Breast epithelium (tissue), 4 donors: ENCODE measurements at places on chromosomes 6 and 20. TPM values are rescaled to one million over a fixed set of nuclear protein-coding genes. Genes with fewer than 3 reads are reported as not detected.

DNA sequence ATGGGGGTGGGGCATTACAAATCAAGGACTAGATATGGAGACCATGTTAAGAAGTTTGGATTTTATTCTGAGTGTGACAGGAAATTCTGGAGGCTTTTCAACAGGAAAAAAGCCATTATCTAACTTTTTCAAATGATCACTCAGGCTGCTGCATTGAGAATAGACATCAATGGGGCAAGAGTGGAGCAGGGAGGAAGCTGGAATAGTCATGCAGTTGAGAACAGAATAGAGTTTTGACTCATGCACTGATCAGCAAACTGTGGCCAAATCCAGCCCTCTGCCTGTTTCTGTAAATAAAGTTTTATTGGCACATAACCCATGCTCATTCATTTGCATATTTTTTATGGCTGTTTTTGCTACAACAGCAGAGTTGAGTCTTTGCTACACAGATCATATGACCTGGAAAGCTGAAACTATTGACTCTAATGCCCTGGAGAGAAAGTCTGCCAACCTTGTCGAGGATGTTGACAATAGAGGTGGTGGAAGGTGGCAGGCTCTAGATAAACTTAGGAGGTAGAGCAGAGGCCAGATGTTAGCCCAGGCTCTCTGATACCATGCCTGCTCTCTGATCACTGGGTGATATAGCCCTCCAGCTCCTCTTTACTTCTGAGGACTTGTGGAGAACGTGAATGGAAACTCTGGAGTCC lies 441.8 kb downstream of the PTPRT start:
- H3K27me3 ChIP-seq: no peaks in the 10 kb centered on the region
- H3K27ac ChIP-seq: no peak overlapping the region
- H3K4me3 ChIP-seq: no peak overlapping the region

DNA sequence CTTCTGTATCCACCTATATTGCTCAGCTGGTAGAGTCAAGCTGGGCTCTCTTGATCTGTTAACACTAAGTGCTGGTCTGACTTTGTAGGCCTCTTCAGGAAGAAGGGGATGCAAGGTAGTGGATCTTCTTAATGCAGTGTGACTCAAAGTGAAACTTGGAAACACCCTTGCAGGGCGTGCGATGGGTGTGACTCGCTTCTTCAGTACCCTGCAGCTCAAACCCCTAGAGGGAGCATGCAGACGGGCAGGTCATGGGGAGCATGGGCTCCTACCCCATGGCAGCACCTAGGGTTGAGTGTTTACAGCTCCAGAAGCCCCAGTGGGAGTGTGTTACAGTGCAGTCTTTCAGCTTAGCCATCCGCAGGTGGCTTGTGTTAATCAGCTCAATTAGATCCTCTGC lies 757 bp upstream of the SAMD3 start:
- no peaks in the 10 kb centered on the region for H3K4me1 ChIP-seq
- no peak overlapping the region for H3K4me3 ChIP-seq
- DNase-seq: no peak
- no peak overlapping the region for H3K27ac ChIP-seq
- no peaks in the 10 kb centered on the region for H3K27me3 ChIP-seq

DNA sequence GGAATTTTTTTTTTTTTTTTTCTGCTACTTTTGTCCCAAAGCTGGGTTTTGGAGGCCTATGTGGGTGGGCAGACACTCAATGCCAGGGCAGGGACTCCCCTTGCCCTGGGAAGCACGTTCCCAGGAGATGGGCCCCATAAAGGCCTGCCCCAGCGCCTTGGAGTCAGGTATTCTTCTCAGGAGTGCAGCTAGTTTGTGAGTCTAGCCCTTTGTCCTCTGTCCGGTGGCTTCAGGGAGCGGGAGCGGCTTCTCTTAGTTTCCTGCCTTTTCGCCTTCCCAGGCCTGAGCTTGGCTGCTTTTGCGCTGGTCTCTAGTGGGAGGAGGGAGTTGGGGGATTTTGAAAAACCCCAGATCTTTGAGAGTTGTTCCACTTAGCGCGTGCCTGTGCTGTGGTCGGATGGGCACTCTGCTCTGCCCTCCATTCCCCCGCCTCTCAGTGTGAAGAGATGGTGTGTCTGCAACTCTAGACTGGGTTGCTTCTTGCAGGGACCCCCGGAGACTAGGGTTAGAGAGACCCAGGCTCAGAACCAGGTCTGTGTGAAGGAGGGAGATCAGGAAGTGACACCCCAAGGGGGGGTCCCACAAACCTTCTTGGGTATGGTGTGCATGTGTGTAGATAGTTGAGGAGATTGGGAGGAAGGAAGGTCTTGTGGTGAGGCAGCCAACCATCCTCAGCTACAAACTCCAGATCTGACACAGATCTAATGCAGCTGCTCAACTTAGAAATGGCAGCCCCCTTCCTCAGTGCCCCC lies 1.3 kb downstream of the PLCG1 start:
- H3K27me3 ChIP-seq: no peaks in the 10 kb centered on the region
- H3K4me3 ChIP-seq: peak overlapping the region; percentile 80
- peaks cover 22% of the 10 kb centered on the region for H3K4me1 ChIP-seq
- H3K27ac ChIP-seq: peak overlapping the region; percentile 94
- H3K36me3 ChIP-seq: no peaks in the 10 kb centered on the region

MACROD2 gene
- total RNA-seq: 8.8 TPM

BPHL gene
- total RNA-seq: 15.4 TPM

- H3K27me3 ChIP-seq: peaks cover 16% of the 10 kb centered on the region
- H3K4me1 ChIP-seq: no peaks in the 10 kb centered on the region
- H3K4me3 ChIP-seq: no peak overlapping the region
- peak overlapping the region; percentile 38 for H3K27ac ChIP-seq
- no peaks in the 10 kb centered on the region for H3K36me3 ChIP-seq
- DNase-seq: no peak
These were observed 53.1 kb upstream of the FAM83D start for GRCh38 chr20:38873050-38873581.

DNA sequence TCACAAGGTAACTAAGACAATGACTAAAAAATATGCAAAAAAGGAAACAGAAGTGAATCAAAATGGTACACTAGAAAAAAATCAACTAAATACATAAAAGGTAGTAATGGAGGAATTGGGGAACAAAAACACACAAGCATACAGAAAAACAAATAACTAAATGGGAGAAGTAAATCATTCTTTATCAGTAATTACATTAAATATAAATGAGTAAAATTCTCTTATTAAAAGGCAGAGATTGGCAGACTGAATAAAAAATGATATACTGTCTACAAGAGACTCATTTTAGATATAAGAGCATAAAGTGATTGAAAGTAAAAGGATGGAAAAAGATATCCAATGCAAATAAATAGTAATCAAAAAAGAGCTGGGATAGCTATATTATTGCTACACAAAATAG lies 39.4 kb upstream of the VEGFA start:
- no peaks in the 10 kb centered on the region for H3K4me1 ChIP-seq
- H3K27ac ChIP-seq: no peak overlapping the region
- H3K27me3 ChIP-seq: no peaks in the 10 kb centered on the region
- no peak overlapping the region for H3K4me3 ChIP-seq
- no peaks in the 10 kb centered on the region for H3K36me3 ChIP-seq
- DNase-seq: no peak
